ENCODE measurements at places on chromosomes 3 and 15.

- no peak for DNase-seq
These were observed 473.1 kb downstream of the MCTP2 start for GRCh38 chr15:94704421-94704820.

- DNase-seq, result no peak
These were observed 3.6 kb downstream of the SNRK start for GRCh38 chr3:43289841-43290470.

DNA sequence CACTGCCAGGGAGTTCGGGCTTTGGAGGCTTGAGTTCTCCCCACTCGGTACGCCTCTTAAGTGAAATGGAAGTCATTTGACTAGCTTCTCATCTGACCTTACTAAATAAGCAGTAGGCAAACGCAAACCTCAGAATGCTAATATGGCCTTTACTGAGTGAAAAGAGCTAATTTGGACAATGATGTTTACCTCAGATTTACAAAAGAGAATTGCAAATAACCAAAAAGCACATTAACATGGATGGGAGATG is 1.6 kb upstream of the RNU6-1 start:
- DNase-seq, result no peak

- peak; percentile 76 for DNase-seq
These were observed 27.9 kb downstream of the TP53BP1 start for GRCh38 chr15:43465100-43465499.

- DNase-seq, result peak; percentile 8
These were observed 36.2 kb upstream of the CLRN1 start for GRCh38 chr3:151008699-151009098.

DNA sequence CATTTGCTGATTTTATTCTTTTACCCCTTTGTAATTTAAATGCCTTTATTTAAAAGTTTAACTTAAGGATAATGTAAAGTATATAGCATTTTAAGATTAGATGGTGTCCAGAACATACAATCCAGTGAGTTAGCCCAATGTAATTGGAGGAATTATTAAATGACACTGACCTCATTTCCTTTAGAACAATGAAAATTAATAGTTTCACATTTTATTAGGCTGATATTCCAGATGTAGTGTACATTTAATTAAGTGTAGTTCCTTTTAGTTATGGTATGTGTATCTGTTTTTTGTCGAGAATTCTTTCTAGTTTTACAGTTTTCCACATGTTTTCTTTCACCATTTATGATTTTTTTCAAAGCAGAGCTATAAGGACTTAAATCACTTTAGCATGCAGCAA is 75.8 kb downstream of the RSRC1 start:
- no peak for DNase-seq

GRCh38 chr3:119497820-119498185 is 544 bp upstream of the TIMMDC1 start:
- peak; percentile 28 for DNase-seq

GRCh38 chr3:105830836-105831235 is 38.0 kb downstream of the CBLB start:
- no peak for DNase-seq

DNA sequence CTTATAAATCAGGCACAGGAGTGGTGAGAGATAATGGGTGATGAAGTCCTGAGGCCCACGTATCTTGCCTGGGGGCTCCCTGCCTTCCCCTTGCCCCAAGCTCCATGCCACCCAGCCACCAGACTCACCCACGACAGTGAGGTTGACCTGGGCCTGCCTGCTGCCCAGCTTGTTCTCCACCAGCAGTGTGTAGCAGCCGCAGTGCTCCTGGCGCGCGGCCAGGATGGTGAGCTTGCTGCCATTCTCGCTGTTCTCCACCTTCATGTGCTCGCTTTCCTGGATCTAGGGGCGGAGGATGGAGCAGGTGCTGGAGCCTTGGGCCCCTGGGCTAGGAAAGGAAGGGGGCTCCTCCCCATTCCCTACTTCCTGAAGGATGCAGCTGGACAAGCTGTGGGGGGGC is 79.1 kb upstream of the HACD2 start:
- no peak for DNase-seq

- DNase-seq, result peak; percentile 58
These were observed 22.0 kb downstream of the GPR15 start for GRCh38 chr3:98553753-98554152.

DNA sequence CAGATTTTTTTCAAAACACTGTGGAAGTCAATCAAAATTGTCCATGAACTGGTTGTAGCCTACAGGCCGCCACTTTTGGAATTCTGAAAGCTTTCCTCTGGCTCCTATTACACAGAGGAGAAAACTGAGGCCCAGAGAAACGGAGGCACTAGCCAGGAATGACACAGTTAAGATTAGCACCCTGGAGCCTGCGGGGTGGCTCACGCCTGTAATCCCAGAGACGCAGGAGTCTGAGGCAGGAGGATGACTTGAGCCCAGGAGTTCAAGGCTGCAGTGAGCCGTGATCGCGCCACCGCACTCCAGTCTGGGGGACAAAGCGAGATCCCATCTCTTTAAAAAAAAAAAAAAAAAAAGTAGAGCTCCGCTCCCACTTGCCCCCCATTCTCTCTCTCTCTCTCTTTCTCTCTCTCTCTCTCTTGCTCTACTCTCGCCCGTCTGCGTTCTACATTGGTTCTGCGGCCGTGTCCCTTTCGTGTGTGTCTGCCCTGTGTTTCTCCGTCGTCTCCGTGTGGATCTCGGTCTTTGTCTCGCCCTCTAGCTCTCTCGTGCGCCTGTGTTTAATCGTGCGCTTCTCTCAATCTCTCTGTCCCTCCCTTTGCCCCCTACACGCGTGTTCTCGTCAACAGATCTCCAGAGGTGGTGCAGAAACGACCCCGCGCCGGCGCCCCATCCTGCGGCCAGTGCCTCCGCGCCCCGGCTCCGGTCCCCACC is 512 bp upstream of the TRH start:
- DNase-seq, result no peak

GRCh38 chr15:81633889-81634288 is 259.9 kb upstream of the TMC3 start:
- DNase-seq, result no peak

GRCh38 chr3:117367861-117368260 is 658.3 kb downstream of the TUSC7 start:
- DNase-seq, result no peak

DNA sequence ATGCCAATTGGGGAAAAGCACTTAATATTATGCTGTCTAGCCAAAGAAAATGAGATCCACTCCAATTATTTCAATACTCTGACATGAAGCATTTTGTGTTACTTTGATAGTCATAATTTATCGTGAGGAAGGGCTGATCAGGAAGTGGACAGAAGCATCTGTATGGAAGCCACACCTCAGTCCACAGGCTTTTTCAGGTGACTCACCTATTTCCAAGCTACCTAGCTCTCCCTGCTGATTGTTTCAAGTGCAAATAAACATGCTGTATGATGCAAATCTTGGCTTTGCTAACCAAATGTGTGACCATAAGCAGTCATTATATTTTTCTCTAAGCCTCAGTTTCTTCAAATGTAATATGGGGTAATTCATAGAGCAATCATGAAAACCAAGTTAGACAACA is 30.8 kb upstream of the CPB1 start:
- no peak for DNase-seq

DNA sequence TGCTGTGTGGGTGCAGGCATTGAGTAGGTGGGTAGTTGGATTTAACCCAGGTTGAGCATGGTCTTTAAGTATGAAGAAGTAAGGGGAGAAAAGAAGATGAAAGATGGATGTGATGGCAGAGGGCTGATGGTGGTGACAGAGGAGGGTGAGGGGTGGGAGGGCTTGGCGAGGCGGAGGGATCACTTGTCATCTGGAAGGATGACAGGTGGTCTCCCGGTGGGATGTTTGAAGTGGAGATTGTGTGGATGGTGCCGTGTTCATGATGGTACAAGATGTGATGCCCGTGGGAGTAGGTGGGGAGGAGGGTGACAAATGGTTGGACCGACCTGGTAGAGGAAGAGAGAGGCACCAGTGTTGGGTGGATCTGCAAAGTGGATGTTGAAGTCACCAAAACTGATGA is 208.8 kb downstream of the RPLP1 start:
- no peak for DNase-seq

DNA sequence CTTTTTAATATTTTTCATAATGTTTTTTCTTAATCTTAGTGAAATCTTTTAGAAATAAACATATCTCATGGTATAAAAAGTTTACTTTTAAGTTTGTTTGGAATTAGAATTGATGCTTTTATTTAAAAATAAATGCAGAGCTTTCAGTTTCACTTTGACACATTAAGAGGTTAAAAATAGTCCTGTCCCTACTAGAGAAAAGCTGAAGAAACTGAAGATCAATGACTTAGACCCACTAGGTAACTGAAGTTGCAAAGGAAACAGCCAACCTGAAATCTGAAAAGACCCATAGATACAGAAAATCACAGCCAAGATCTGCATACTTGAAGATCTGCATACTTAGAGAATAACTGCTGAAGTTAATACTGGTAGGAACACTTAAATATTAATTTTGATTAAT is 237.6 kb downstream of the RAP2B start:
- DNase-seq, result peak; percentile 25

DNA sequence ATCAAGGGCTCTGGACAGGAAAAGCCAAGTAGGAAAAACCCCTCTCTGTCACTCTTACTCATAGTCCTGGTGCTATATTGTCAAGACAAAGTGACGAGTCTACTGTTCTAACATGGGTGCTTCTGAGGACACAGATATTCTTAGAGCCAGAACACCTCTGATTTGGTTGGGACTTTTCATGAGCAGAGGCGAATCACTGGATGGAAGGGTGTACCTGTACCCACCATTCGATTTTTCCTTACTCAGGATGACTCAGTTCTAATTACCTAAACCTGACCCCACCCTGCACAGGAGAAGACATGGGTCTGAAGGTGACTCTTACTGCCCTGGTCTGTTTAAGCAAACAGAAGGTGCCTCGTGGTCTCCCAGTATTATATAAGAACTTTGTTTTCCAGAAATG is 58.5 kb downstream of the ABCC5 start:
- DNase-seq, result peak; percentile 3

DNA sequence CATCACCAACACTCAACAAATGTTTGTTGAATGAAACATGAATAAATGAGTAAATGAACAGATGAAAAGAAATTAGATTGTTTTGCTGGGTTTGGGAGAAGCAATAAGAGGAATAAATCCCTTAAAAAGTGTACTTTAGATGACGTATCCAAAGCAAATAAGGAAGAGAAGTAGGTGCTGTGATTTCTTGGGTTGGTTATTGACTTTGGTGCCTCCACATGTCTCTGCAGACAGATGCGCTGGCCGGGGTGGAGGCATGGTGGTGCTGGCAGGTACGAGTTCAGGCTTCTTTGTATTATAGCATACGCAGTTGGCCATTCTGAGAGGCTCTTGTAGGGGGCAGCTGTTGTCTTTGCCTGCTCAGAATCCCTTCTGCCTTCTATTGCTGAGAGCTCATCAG is 178.9 kb downstream of the POLR2M start:
- no peak for DNase-seq

GRCh38 chr3:178302966-178303930 is 233.0 kb upstream of the KCNMB2 start:
- DNase-seq, result no peak

GRCh38 chr15:26866298-26867199 is at the start of gene GABRA5:
Gene GABRA5, plus strand, starts transcription at chr15:26867062. Its CDS starts 2,187 bp downstream, at chr15:26869249.
- DNase-seq, result no peak

DNA sequence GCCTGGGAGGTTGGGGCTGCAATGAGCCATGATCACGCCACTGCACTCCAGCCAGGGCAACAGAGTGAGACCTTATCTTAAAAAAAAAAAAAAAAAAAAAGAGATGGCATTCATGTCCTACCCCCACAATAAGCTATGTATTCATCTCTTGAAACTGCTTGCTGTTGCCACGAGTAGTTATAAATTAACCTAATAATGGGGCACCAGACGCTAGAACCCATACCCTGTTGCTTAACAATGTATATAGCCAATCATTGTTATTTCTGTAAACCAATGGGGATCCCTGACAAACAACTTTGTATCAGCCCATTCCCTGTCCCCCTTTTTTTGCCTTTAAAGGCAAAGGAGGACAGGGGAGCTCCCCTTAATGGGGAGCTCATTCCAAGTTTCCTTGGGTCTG is 2.8 kb upstream of the LACTB start:
- no peak for DNase-seq

Measured in suppressor macrophage treated with lipopolysaccharide for 1 hour (primary cell).